ENCODE measurements at places on chromosomes 1 and 21.

- DNase-seq, result no peak
Measured at GRCh38 chr1:172708452-172708851, 49.5 kb downstream of the FASLG start.

DNA sequence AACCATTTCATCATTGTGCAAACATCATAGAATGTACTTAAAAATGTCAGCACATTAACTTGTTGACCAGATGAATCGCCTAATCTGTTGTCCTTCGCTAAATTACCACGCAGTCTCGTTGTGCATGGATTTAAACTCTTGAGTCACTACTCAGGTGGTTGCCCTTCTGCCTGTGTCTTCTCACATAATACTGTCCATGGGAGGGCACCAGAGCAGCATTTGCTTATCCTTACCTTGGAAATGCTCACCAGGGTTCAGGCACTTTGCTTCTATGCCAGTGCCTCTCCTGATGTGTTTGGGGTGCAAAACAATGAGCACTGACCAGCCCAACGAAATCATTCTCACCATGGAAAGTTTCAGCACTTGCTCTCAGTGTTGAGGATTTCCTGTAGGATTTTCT lies 559.9 kb downstream of the RWDD3 start:
- no peak for DNase-seq

DNA sequence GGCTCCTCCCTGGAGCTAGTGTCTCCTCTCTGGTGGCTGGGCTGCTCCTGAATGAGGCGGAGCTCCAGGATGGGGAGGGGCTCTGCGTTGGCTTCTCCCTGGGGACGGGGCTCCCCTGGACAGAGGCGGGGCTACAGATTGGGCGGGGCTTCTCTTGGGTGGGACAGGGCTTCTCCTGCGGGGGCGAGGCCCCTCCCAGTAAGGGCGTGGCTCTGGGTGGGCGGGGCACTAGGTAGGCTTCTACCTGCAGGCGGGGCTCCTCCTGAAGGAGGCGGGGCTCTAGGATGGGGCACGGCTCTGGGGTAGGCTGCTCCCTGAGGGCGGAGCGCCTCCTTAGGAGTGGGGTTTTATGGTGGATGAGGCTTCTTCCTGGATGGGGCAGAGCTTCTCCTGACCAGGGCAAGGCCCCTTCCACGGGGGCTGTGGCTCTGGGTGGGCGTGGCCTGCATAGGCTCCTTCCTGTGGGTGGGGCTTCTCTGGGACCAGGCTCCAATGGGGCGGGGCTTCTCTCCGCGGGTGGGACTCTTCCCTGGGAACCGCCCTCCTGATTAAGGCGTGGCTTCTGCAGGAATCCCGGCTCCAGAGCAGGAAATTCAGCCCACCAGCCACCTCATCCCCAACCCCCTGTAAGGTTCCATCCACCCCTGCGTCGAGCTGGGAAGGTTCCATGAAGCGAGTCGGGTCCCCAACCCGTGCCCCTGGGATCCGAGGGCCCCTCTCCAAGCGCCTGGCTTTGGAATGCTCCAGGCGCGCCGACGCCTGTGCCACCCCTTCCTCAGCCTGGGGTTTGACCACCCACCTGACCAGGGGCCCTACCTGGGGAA lies 22.7 kb upstream of the ARF1 start:
- DNase-seq, result no peak

GRCh38 chr1:235919833-235920441 lies 53.2 kb upstream of the LYST start:
- no peak for DNase-seq

DNA sequence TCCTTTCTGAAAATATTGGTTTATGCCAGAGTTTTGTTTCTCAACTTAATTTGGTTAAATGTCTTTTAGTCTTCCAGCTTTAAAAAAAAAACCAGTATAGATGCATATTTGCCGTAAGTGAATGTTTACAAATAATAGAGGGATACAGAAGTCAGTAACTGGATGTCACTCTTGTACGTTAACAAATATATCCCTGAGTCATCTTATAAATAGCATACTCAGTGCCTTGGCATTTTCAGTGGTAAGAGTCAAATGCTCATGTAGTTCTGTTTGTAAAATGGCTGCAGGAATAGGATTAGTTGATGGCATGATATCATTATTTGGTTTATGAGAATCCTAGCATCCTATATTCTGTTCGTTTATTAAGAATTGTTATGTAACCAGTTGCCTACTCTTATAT lies 55.4 kb downstream of the SPEN start:
- DNase-seq, result no peak

DNA sequence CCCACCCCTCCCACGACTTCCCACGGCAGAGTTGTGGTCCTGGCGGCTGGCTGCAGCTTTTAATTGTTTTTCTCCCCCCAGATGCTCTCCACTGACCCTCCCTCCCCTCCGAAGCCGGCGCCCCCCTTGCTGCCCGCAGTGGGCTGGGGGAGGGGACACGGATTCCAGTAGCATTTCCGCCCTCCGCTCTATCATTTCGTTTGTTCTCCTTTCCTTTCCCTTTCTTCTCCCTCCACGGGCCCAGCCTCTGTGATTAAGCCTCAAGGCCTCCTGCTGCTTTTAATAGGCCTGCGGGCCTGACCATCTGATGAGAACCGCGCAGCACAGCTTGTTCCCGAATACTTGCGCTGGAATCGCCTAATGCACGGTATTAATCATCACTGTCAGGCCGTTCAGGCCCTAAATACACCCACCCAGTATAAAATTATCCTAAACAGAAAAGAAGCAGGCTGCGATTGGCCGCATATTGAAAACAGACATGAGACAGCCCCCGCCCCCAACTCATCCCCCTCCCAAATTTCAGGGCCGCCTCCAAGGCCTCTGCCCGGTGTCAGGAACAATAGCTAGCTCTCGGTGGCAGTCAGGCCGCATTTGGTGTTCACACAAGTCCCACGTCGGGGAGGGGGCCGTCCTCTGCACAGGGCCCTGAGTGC lies 102.0 kb upstream of the ARHGEF16 start:
- DNase-seq, result peak; percentile 23

GRCh38 chr1:243621973-243622372 lies 228.1 kb downstream of the AKT3 start:
- no peak for DNase-seq

GRCh38 chr1:172699695-172700227 lies 40.9 kb downstream of the FASLG start:
- DNase-seq, result no peak

GRCh38 chr1:12173631-12174121 lies 6.9 kb downstream of the TNFRSF1B start:
- no peak for DNase-seq

- DNase-seq, result no peak
Measured at GRCh38 chr1:54542120-54542961, 5.7 kb upstream of the ACOT11 start.

DNA sequence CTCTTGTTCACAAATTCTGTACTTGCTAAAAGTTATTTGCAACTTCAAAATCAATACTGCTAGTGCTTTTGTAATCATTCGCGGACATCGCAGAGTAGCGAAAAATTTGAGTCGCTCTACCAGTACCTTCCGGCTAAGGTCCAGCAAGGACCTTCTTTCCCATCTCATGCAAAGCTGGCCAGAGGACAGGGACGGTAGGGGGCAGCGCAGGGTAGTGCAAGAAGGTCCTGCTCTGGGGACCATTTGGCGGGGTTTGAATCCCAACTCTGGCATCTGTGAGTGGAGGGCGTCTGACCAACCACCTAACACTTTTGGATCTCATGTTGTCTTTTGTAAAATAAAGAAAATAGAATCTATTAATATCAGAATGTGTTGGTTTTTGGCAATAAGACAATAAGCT lies 258.3 kb downstream of the SPATA17 start:
- no peak for DNase-seq

GRCh38 chr1:45412899-45413298 lies 72.7 kb upstream of the MUTYH start:
- no peak for DNase-seq

DNA sequence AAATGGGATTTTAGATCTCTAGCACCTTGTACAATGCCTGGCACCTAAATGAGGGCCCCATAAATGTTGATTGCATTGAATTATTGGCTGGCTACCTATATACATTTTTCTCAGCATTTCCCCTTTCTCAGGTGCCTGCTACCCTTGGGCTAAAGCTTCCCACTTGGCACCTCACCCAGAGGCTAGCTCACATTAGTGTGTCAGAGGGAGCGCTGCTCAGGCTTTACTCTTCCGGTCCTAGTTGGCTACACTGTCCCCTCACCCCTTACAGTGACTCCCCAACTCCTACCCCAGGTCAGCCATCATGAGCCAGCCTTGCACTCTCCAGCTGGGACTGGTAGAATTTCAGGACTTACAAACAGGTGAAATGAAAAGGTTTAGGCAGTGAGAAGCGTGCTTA lies 9.5 kb downstream of the TRAF5 start:
- DNase-seq, result no peak

DNA sequence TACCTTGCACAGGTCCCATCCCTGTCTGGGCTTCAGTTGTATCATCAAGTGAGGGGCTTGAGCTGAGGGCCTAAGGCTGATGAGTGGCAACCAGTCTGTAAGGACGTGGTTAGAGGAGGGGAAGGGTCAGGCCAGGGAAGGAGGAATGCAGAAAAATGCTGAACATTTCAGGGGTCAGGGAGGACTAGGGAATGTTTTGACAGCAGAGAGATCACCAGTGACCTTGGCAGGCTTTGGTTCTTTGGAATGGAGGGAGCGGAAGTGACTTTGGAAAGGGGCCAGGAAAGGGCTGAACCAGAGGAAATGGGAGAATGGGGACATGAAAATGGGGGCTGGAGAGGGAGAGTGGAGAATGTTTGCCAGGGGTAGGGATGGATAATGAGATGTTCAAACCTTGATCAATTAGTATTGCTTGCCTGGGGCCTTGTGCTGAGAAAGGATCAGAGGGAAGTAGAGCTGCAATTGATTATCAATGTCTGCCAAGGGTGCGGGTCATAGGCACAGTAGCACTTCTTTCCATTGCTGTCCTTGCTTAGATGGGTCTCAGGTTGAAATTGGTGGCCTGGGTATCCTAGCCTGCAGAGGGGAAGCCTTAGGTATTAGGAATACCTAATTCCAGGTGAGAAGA lies 7.4 kb downstream of the LDLRAP1 start:
- DNase-seq, result no peak

- no peak for DNase-seq
Measured at GRCh38 chr1:2471587-2472001, 4.5 kb upstream of the PLCH2 start.

DNA sequence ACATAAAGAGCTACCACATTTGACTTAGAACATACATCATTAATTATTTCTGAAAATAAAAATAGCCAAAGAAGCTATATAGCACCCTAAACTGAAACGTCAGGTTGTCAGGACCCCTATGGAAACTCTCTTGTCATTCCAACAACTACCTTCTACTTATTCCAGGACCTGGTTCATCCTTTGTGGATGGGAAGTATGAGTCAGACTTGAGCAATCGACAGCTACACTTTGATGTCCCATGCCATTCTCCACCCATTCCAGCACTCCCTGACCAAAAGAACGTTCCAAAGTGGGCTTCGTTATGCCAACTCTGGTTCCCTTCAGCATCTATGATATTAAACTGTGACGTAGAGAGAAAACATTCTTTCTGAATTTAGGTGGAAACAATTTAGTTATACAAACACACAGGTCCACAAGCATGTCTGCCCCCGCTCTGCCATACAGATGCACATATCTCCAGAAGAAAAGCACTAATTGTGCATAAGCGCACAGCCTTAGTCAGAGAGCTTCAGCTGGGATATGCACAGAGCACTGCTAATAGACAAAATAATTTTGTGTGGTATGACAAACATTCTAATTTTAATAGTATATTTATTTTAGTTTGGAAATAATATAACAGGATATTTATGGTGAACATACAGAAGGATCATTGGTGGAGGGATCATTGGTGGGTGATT lies 723.1 kb upstream of the B3GALT2 start:
- no peak for DNase-seq

GRCh38 chr1:153342178-153342577 lies 6.5 kb downstream of the PGLYRP4 start:
- no peak for DNase-seq

DNA sequence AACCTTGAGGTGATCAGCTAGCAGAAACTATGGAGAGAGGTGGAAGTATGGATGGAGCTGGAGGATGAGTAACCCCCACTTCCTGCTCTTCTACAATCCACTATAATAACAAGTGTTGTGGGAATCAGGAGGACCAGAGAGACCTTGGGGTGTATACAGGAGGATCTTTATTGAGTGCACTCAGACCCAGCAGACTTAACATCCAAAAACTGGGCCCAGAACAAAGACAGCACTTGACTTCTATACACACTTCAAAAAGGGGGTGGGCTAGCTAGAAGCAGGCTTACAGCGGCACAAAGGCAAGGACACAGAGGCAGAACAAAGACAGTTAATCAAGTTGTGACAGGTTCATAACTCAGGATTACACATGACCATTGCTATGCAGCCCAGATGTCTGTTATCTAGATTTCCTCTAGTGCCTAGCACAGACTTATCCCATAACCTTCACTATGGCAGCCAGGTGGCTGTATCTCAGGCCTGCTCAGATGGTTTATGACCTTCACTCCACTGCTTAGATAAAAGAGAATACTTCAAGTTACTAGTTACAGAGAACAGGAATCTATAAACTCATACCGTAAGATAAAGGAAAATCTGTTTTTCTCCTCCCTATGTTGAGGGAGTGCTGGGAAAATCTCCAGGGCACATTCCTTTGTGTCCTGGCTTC lies 36.1 kb upstream of the PADI2 start:
- no peak for DNase-seq

DNA sequence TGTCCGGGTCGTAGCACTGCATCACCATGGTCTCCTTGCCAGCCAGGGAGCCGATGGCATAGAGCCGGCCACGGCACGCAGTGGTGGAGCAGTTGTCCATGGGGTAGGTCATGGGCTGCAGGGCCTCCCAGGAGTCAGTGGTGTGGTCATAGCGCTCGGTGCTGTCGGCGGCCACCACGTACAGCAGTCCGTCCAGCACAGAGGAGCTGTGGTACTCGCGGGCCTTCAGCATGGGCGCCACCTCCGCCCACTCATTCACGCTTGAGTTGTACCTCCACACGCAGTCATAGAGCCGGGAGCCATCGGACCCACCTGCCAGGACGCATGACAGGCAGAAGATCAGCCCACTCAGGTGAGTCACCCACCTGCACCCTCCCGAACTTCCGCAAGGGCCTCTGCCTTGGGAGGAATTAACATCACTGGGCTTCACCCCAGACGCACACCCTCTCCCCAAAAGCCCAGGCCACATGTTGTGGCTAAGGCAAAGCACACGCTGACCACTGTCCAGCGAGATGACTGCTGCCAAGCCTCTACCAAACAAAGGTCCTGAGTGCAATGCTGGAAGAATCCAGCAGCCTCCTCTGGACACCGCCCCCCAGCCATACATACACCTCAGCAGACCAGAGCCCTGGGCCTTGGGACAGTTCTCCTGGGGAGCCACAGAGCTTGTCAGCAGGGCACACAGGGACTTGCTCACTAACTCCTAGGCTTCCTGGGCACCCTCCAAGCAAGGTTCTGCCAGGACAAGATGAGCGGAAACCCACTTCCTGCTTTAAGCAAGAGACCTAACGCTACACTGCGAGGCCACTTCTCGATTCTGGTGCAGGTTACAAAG lies 3.3 kb downstream of the KLHL21 start:
- no peak for DNase-seq

- DNase-seq, result no peak
Measured at GRCh38 chr1:247054992-247055415, 23.6 kb downstream of the ZNF670 start.

DNA sequence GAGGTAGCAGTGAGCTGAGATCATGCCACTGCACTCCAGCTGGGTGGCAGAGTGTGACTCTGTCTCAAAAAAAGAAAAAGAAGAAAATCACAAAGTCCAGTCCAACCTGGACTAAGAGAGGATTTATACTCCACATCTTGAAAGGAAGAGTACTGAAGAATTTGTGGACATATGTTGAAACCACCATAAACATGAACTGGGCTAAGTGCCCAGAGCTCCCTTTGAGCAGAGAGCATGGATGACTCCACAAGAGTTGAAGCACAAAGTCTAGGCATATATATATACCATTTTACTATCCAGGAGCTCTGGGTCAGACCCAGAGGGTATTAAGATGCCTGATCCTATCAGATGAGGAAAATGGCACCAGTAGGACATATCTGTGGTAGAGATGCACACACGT lies 86.6 kb downstream of the OMA1 start:
- DNase-seq, result no peak

Data from AG04449 (cell line).